Dermis blood vessel endothelial cell (primary cell): ENCODE measurements at places on chromosomes 4 and X.

DNA sequence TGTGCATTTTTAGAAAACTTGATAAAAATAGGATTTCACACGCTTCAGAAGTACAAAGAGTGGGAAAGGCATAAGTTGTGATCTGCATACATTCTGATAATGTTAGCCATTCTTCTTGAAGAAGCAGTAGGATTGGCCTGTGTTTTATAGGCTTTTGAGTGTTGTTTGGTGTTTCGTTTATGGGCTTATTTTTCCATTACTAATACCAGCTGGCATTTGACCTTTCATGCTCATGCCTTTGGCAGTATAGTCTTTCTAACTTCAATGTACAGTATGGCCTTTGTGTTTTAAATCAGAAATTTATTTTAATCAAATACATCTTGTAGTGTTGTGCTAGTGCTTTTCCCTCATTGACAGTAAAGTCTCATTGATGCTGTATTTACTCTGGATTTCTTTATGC, 51.5 kb upstream of the SLC4A4 start:
- no peak for DNase-seq

GRCh38 chr4:127846061-127846460, 34.6 kb upstream of the PLK4 start:
- no peak for DNase-seq

GRCh38 chr4:103306870-103307375, 108.8 kb upstream of the CENPE start:
- no peak for DNase-seq

DNA sequence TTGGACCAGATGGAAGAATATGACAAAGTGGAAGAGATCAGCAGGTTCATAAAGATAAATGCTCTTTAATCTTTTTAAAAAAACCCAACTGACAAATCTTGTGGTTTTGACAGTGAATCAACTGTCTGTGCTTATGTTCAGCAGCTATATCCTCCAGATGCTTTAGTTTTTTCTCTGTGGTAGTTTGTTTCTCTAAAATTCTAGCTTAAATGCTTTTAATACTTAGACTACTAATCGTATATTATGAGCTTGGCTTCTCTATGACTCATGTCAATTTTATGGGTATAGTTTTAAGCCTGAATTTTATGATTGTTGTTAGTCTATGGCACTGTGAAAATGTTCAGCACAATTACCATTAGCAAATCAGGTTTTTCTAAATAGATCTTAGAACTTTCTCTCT, 12.9 kb downstream of the HHIP start:
- DNase-seq: no peak

DNA sequence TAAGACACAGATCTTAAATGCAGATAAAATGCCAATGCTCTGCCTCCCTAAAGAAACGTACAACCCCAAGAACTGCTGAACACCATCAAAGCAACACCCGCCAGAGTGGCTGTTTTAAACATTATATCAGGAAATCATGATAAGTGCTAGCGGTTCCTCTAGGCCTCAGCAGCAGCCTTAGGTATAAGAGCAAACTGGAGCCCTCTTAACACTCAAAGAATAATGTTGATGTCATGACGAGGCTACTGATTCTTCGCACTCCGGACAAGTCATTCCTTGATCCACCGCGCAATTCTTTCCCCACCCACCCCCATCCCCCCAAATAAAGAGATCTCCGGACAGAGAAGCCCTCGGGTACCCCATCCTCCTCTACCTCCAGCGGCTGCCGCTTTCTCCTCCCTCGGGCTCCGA, 507 bp downstream of the LIN54 start:
- DNase-seq: peak; percentile 54
